Stimulated activated CD8-positive, alpha-beta memory T cell treated with anti-CD3 and anti-CD28 coated beads, Interleukin-2, amount 100 ng/mL, for 1 hour (primary cell): ENCODE measurements at places on chromosomes 6 and 20.

GRCh38 chr6:112216662-112217551, 37.5 kb downstream of the LAMA4 start:
- no peak for DNase-seq

DNA sequence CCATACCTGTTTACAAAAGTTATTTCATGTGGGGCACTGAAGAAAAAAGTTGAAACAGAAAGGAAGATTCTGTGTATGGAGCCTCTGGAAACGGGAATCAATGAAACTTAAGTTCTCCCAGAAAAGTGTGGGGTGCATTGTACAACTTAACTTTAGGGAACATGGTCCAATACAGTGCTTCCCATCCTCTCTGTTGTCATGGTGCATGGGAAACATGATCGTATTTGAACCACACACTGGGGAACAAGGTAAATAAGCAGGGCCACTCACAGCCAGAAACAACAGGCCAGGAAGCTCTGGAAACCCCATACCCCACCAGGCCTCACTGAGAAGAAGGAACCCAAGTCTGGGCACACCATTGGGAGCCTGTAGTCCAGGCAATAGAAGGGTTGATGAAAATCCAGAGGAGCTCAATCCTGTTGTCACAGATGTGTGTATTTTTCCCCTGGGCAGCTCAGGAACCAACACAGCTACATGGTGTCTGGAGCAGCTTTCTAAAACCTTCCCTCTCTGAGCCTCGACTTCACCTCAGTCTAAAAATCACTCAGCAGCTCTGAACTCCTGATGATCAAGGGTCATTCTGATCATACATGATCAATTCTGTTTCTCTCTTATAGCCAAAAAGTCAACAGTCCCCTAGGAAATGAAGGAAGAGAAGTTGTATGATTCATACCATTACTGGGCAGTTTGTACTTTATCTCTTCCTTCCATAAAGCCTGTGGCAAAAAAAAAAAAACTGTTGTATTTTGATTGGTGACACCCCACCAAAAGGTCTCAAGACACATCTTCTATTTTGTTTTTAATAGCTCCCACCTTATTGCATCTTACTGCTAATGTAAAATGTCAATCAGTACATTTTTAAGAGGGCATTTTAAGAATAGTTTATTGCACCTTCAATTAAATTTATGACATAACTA, 198.5 kb upstream of the TAB2 start:
- DNase-seq = no peak

GRCh38 chr6:101393829-101394251, 332 bp downstream of the GRIK2 start:
- DNase-seq = no peak

- DNase-seq = no peak
Measured at GRCh38 chr20:59830665-59831023, 102.8 kb downstream of the SYCP2 start.

DNA sequence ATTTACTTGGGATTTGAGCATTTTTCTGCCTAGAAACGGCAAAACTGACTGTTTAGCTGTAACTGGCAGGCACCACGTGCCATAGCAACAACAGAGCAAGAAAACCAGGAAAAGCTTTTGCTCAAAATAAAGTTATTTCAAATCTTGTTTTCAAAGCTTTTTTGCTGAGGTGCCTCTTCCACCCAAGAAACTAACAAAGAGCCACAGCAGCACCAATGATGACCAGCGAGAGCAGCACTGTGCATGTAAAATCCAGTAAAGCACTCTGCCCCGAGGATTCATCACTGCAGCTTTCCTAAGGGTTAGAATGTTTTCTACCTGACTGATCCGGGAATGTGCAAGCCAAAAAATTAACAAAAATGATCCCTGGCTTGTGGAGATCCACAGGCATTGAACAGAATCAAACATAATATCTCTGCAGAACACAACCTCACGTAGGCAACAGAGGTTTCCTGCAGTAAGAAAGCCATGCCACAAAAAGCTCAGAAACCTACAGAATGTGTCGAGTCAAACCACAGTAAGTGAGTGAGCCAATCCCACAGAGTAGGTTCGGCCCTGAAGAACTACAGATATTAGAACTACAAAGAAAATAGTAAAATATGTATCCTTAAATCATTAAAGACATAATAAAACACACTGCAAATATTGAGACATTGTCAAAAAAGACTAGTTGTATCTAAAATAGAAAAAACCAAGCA, 7.4 kb upstream of the ULBP3 start:
- DNase-seq = no peak

GRCh38 chr6:159090530-159091480, 46.0 kb upstream of the TAGAP start:
- DNase-seq = no peak

DNA sequence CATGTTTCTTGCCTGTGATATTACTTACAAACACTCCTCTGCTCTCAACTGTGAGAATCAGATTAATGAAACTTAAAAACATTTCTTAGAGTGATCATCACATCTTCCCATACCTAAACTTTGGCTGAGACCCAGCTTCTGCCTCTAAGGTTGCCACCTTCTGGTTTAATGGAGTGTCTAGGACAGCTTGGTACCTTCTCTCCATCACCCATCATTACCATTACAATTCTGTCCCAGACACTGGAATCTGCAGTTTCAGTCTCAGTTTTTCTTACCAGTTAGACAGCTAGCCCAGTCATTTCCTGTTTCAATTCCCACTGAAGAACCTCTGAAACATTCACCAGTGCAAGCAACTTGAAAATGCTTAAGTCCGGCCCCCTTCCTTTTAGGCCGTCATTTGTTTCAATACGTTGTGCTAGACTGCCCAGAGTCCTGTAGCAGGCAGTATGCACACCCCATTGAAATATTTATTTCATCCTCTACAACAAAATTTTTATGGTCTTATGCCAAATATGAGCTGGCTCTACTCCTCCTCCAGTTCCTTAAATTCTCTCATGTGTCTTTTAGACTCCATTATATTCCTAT, 107.0 kb upstream of the FOXO3 start:
- DNase-seq = no peak

- DNase-seq = peak; percentile 19
Measured at GRCh38 chr6:26233649-26234420, 131.2 kb upstream of the BTN3A2 start.

DNA sequence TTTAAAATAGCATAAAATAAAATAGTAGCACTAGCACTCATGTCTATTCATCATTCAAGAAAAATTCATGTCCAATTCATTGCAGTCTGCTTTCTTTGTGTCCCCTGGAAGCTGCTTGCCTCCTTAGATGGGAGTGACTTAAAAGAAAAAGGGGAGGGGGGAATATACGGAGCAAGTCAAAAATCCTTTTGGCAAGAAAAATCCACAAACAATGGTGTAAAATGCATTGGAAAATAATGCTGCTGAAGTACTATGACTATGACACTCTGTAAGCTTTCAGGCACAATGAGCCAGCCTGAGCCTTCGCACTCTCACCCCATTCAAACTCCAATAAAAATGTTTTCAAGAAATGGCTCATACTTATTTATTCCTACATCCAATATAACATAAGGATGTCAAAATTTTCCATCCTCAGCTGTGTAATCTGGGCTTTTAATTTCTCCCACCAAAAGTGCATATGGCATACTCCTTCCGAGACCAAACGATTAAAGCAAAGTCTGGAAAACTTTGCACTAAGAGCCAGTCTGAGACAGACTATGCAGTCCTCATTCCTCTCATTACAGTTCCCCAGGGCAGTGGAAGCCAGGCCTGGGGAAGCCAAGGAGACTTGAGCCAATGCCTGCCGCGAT, 790 bp downstream of the NEDD9 start:
- DNase-seq = no peak

DNA sequence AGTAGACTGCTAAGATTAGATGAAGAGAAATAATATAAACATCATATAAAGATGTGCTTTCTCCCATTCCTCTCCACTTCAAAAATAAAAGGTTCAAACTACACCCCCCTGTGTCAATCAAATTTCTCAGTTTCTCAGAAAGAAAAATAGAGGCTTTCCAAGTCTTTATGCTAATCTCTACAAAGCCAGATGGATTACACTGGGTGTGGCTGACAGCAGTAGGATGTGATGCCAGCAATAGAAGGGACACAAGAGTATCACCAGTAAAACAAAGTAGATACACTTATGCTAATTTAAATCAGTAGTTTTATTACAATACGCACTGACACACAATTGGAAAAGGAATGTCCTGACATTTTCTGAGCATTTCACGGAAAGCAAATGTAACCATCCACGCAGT, 353.4 kb downstream of the RNGTT start:
- no peak for DNase-seq

GRCh38 chr6:136012198-136012887, 160.8 kb downstream of the PDE7B start:
- DNase-seq = no peak

GRCh38 chr6:123844011-123844410, 40.3 kb downstream of the NKAIN2 start:
- DNase-seq = no peak

DNA sequence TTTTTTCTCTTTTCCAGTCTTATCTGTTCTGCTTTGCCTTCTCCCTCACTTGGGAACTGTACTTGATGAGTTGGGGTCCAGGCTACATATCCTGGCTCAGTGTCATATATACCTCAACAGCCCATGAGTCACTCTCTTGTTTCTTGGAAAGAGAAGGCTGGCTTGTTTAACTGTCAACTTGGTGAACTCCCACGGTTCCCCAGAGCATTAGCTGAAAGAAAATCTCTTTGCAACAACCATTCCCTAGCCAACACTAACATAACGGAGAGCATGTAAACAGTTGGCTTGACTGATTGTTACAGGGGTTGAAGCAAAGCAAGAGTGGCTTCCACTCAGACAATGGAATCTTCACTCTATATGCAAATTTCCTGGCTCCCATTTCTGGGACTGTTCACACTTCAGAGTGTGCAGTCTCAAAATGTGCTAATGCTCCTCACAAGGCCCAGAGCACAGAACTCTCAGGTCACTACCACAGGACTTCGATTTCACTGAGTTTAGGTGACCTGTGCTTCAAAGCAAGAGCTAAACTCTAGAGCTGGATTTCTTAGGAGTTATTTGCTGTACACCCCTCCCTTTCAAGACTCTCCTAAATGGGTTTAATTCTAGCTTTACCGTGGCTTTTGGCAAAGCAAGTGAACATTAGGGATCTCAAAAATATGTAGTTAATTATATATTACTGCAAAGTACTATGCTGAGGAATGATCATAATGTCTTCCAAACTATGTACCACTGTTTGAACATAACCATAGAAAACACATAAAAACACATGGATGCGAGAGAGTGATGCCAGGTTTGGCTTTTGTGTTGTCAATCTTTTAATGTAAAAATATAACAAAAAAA, 609.8 kb downstream of the RFPL4B start:
- no peak for DNase-seq

DNA sequence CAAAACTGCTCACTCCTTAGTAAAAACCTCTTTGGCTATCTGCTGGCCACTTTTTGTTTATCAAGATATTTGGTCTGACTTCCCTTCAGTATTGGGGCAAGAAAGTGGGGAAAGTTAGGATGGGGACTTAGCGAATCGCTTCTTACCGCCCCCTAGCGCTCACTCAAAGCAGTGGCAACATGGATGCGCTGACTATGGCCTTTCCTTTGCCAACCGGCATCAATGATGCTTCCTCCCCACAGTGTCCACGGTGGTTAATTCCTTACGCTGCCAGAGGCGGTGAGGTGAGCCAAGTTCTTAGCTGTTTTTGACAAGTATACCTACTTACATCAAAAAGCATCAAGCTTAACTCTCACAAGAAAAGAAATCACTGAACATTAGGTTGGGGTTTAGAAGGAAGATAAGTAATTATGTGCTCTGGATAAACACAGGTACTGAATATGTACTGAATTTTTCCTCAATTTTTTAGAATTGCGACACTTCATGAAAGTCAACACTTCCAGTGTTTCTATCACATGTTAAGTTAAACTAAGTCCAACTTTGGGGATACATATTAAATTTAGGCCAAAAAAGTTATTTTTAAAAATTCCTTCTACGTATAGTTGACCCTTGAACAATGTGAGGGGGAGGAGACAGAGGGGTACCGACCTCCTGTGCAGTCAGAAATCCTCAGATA, 86.7 kb downstream of the GMDS start:
- no peak for DNase-seq

GRCh38 chr6:47700053-47700452, 1.7 kb downstream of the ADGRF4 start:
- no peak for DNase-seq

DNA sequence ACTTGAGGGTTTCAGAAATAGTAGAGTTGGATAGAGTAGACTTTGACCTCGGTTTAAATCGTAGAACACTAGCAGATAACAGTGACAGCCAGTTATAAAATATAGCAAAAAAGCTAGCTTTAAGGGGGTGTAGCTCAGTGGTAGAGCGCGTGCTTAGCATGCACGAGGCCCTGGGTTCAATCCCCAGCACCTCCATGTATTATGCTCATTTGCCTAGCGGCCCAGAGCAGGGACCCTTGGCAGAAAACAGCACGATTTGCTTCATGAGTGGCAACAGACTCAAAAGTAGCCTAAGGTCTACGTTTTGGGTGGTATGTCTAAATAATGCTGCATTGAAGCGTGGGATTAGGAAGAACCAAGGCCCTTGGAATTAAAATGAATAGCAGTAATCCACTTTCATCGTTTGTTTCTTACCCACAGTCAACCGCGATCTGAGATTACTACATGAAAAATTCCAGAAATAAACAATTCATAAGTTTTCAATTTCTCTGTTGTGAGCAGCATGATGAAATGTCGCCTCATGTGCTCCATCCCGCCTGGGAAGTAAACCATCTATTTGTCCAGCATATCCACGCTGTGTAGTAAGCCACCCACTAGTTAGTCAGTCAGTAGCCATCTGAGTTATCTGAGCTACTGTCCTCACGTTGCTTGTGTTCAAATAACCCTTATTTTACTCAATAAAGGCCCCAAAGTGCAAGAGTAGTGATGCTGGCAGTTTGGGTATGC, 184.9 kb downstream of the GPX5 start:
- DNase-seq = no peak

DNA sequence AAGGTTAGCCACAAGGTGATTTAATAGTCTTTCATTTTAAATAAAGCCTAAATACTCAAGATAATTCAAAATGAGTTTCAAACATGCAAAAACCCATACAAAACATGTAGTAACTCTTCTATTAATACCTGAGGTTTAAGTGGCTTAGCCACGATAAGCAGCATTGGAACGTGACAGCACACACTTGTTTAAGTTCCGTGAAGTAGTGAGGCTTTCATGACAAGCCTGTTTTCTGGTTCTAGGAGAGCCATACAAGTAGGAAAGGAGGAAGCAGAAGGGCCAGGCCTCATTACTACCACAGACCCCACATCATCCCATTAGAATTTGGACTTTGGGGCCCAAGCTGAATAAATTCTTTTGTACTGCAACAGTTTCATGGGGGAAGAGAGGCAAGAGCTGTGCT, 54.3 kb upstream of the PRND start:
- DNase-seq = no peak

- DNase-seq = no peak
Measured at GRCh38 chr6:42748203-42748898, 2.4 kb upstream of the TBCC start.
